ENCODE measurements at places on chromosomes 3 and 15. TPM values are rescaled to one million over a fixed set of nuclear protein-coding genes. Genes with fewer than 3 reads are reported as not detected.

Gene TGM4
- total RNA-seq = not detected

Gene SKOR1
- 0.65 TPM for total RNA-seq

Gene SNX22
- 1.3 TPM for total RNA-seq

Gene ADAMTSL3
- total RNA-seq = 2.4 TPM

Data from type B pancreatic cell (in vitro differentiated cells).